Ascending aorta (tissue), 2 donors: ENCODE measurements at places on chromosomes 12 and 14.

- no peak for DNase-seq
Observed at GRCh38 chr12:18470251-18470650, 208.9 kb downstream of the PIK3C2G start.

DNA sequence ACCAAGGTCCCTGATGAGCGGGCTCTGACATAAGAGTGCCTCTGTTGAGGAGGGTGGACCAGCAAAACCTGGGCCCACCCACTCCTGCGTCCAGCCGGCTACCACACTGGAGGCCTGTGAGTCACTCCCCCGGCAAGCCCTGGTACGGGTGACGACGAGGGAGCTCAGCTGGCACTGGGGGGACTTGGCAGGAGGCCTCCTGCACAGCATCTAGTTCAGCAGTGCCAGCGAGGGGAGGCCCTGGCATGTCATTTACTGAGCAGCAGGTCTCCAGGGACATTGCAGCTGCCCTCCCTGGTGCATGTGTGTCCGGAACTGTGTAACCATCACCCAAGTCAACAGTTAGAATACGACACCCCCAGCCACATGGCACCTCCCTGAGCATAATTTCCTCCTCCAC is 24.4 kb downstream of the CD9 start:
- DNase-seq, result peak; percentile 93

DNA sequence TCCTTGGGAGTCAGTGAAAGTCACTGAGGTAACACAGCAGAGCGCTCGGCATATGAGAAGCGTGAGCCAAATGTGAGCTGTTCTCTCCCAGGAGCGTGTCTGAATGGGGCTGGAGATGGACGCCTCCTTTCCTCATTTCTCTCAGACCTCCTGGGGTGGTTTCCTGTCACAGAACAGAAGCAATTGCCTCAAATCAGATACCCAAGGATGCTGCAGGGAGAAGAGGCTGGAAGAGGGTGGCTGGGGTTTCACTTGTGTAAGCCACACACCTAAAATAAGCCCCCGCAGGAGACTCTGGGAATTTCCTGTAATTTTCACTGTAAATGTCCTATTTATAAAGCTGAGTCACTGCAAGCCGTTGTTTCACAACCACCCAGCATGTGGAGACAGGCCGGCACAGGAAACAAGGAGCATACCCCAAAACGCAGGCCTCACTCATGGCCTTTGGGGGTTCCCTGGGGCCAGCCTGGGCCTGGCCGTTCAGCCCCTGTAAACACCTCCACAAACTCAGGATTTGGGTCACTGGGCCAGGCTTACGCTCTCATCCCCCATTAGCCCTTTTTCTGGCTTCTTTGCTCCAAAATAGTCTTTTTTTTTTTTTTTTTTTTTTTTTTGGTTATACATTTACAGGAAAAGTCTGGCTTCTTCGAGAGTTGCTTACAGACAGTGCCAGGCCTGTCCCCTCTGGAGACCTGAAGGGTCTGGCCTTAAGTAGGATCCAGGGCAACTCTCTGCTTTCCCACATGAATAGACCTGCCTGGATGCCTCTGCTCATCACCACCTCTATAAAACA is 55.3 kb downstream of the VCPKMT start:
- peak; percentile 93 for DNase-seq

- DNase-seq, result no peak
Observed at GRCh38 chr12:48482930-48483329, 632 bp downstream of the C12orf54 start.

DNA sequence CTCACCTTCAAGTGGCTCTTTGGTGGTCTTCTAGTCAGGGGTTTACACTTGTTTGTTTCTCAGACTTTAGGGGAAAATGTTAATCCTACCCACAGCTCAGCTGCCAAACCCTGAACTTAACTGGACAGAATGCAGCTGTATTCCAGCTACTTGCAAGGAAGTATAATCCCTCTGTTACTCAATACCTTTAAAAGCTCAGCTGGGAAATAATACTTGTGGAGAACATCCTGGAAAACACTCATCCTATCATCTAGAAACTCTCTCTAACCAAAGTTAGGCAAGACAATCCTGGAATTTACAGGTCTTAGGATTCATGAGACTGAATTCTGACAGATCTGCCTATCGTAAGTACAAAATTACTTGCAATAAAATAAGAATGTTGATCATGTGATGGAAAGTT is 404.1 kb downstream of the ADAMTS20 start:
- no peak for DNase-seq

GRCh38 chr14:23102801-23103200 is 2.0 kb downstream of the CIROP start:
- peak; percentile 40 for DNase-seq

DNA sequence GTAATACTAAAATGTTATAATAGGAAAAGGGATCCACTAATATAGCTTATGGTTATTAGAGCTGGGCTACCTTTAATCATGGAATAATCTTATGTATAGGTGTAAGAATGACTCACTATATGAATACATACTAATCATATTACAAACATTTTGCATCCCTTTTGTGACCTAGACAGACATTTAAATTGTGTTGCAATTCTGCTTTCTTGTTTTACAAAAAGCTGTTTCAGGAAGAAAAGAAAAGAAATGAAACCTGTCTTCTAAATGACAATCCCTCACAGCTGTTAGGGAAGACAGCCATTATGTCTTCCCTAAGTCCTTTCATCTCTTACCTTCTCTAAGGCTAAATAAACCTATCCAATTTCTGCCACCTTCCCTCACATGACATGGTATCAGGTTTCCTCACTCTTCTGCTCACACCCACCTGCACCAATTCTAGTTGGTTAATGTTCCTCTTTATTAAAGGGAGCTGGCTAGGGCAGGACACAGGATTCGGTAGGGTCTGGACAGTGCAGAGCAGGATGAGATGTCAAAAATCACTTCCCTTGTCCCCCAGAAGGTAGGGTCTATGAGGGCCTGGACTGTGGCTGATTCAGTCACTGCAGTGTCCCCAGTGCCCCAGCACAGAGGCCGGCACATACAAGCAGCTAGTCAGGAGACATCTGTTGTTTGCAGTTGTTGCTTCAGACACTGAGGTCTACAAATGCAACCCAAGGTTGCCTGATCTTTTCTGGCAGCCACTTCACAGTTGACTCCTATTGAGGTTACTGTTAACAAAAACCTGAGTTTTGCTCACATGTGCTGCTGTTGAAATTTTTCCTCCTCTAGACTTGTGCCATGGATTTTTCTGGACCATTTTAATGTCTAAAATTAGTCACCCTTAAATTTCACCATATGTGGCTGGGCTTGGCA is 3.7 kb downstream of the DHRS7 start:
- peak; percentile 68 for DNase-seq

DNA sequence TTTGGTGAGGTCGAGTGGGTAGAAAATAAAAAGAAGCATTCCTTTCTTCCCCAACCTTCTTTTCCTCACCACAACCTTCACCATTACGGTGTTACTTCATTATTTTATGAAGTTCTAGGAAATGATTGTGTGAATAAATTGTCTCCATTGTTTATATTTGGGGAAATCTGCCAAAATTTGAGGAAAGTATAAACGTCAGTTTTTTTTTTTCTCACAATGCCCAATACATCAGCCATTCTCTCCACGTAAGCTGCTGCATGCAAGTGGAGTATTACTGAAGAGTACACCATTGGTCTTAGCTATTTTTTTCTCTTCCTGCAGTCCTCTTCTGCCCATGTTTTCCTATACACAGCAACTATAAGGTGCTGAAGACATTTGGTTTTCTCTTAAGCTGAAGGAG is 9.1 kb upstream of the POLR3B start:
- no peak for DNase-seq

DNA sequence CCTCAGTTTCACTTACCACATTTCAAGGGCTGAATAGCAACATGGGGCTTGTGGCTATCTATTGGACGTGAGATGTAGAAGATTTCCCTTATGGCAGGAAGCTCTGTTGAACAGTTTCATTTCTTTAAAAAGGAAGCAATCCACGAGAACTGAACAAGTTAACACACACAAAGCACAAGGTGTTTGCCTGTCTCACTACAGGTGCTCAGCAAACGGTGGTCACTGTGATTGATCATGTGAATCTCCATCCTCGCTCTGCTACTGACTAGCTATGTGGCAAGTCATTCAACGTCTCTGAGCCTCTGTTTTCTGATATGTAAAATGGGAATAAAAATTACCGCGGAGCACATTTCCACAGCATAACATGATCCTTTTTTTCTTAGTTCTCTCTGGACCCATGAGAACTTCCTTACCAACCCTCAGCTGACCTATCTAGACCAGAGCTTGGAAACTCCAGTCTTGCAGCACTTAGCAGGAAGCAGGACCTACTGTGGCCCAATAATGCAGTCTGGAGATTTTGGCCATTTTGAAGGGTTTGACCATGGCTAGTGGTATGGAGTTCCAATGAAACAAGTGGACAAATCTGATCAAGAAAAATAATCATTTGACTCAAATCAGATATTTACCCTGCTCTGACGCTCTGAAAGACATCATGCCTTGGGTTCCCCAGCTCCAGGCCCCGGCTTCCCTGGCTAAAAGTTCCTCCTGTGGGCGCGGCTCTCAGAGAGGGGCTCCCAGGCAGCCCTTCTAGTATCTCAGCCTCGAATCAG is 278.8 kb downstream of the ZFP36L1 start:
- DNase-seq, result no peak

- no peak for DNase-seq
Observed at GRCh38 chr12:21551841-21552465, 25.9 kb downstream of the SPX start.

DNA sequence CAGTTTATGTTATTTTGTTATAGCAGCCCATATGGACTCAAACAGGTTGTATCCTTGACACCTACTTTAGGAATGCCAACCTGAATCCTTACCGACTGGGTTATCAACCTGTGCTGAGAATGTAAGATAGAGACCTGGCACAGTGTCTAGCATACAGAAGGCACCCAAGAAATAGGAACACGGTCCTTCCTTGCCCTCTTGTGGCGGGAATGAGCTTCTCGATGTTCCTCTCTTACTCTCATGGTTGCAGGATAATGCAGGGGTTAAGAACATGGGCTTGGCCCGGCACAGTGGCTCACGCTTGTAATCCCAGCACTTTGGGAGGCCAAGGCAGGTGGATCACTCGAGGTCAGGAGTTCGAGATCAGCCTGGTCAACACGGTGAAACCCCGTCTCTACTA is 6.5 kb downstream of the C12orf43 start:
- DNase-seq, result no peak

DNA sequence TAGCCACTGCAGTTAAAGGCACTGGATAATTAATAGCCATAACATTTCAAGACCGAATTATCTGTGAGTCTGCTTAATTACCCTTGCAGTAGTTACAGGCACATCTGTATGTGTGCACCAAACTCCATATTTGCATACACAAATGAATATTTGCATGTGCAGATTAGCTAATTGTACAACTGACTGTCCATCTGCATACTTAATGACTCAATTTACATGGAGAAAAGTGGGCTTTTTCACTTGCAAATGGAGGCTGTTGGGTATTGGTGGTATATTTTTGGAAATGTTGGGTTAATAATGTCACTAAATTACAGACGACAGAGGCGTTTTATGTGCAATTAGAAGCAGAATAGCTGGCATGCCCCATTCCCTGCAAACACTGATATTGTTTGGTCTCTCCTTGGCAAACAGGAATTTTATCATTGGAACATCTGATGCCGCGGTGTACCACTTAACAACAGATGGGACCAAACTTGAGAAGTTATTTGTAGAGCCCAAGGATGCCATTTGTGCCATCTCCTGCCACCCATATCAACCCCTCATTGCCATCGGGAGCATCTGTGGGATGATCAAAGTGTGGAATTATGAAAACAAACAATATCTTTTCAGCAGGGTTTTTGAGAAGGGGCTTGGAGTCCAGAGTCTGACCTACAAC is 39.6 kb downstream of the CFAP251 start:
- no peak for DNase-seq
